ENCODE measurements at places on chromosomes 12 and 14. TPM values are rescaled to one million over a fixed set of nuclear protein-coding genes. Genes with fewer than 3 reads are reported as not detected.

Gene CATSPERB
- total RNA-seq, result 5.8 TPM

Gene TAS2R8
- total RNA-seq, result not detected

Gene DCD
- not detected for total RNA-seq

Gene IFNG-AS1
- 2.4 TPM for total RNA-seq

Gene CTSG
- not detected for total RNA-seq

Gene CCDC38
- 0.63 TPM for total RNA-seq

Gene C12orf54
- total RNA-seq, result not detected

Data from natural killer cell (primary cell).